Thymus (tissue), 14 donors: ENCODE measurements at places on chromosomes 4 and X. TPM values are rescaled to one million over a fixed set of nuclear protein-coding genes. Genes with fewer than 3 reads are reported as not detected.

The STARD8 gene
- 2.8 TPM for polyA plus RNA-seq

The GYPE gene
- polyA plus RNA-seq = 1.8 TPM

The SOX3 gene
- polyA plus RNA-seq = 0.02 TPM

The GSX2 gene
- 0.14 TPM for polyA plus RNA-seq

The AVPR2 gene
- polyA plus RNA-seq = 1.8 TPM

The HAUS7 gene
- polyA plus RNA-seq = 47.6 TPM

The APLN gene
- polyA plus RNA-seq = 0.32 TPM

The HHIP gene
- 2.9 TPM for polyA plus RNA-seq

The NPY1R gene
- 2.2 TPM for polyA plus RNA-seq

The BANK1 gene
- polyA plus RNA-seq = 10.9 TPM

The SLC49A3 gene
- polyA plus RNA-seq = 4.8 TPM

The SHROOM4 gene
- polyA plus RNA-seq = 0.59 TPM

The TLR6 gene
- polyA plus RNA-seq = 1.6 TPM

The GLRA3 gene
- 0.05 TPM for polyA plus RNA-seq

The DCAF12L2 gene
- 0.14 TPM for polyA plus RNA-seq

The TXLNG gene
- 12.6 TPM for polyA plus RNA-seq

The ASB12 gene
- polyA plus RNA-seq = 0.18 TPM

The OSTC gene
- polyA plus RNA-seq = 178 TPM

The NDUFC1 gene
- 113 TPM for polyA plus RNA-seq

The CT45A8 gene
- not detected for polyA plus RNA-seq

The SCD5 gene
- polyA plus RNA-seq = 20.1 TPM

The PABPC1L2A gene
- polyA plus RNA-seq = 0.02 TPM

The GLOD5 gene
- polyA plus RNA-seq = 0.07 TPM

The RBMX2 gene
- polyA plus RNA-seq = 33.8 TPM

The UCHL1 gene
- polyA plus RNA-seq = 56.2 TPM

The FHL1 gene
- 88.1 TPM for polyA plus RNA-seq

The DCAF12L1 gene
- 0.62 TPM for polyA plus RNA-seq

The SYTL4 gene
- polyA plus RNA-seq = 2.1 TPM

The PPEF2 gene
- polyA plus RNA-seq = 0.07 TPM

The CT45A10 gene
- polyA plus RNA-seq = not detected

The RENBP gene
- 18.3 TPM for polyA plus RNA-seq
